ENCODE measurements at places on chromosomes 3 and 15.

DNA sequence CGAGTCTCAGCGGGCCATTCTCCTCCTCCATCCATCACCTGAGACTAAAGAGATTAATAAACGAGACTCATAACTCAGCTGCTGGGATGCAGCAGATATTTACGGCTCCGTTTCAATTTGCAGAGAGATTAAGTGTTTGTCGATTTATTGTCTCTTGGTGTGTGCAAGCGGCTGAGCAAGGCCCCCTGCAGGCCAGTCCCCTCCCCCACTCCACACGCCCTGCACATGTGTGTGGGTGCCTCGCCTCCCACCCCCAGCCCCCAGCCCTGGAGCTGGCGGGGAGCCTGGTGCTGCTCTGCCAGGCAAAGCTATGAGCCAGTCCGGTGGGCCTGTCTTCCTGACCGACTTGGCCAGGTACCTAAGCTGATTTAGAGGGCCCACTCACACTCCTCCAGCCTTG, 63.0 kb downstream of the CYP11A1 start:
- no peak for DNase-seq

GRCh38 chr3:85535517-85535916, 576.7 kb downstream of the CADM2 start:
- DNase-seq: no peak

DNA sequence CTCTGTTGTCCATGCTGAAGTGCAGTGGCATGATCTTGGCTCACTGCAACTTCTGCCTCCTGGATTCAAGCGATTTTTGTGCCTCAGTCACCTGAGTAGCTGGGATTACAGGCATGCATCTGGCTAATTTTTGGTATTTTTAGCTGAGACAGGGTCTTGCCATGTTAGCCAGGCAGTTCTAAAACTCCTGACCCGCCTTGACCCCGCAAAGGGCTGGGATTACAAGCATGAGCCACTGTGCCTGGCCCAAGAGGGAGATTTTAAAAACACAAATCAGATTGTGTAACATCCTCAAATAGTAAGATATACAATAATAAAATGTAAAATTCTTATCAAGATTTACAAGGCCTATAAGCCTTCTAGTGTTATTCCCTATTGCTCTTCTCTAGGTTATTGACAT, 62.5 kb upstream of the PHLDB2 start:
- no peak for DNase-seq

DNA sequence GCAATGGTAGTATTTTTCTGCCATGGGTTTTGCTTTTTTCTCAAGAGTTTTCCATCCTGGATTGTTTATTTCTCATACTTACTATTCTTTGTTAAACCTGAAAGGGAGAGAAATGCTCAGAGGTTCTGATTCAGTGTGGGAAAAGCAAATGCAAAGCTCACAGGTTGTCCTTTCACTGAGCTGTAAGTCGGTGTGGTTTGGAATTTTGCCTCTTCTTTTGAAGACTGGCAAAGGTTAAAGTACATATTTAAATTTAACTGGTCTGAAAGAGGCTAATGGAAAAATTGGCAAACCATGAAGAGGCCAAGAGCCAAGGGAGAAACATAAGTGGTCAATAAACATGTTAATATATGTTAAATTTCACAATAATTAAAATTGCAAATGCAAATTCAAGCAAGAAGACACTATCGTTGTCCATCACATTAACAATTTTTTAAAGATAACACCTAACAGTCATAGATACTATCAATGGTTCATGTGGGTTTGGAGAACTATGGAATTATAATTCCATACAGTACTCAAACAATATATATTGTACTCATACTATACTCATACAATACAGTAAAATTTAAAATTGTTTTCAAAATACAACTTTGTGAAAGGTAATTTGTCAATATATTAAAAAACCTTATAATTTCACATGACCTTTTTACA, 246.8 kb upstream of the STT3B start:
- DNase-seq: no peak

DNA sequence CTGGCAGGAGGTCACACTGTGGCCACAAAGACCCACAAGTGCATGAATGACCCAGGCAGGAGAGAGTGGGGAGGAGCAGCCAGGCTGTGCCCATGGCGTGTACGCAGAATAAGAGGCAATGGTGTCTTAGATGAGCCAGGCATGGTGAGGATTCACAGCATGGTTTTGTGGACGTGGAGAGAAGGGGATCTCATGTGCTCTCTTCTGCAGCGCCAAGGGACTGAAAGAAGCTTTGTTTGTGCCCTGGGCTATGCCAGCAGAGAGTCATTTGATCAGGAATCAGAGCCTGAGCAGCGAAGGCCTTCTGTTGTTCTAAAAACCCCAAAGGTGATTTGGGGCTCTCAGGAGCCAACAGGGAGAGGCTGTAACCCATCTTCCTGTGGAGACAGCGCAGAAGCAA, 18.7 kb upstream of the RPP14 start:
- no peak for DNase-seq

GRCh38 chr15:67178569-67179210, 75.8 kb downstream of the AAGAB start:
- no peak for DNase-seq

DNA sequence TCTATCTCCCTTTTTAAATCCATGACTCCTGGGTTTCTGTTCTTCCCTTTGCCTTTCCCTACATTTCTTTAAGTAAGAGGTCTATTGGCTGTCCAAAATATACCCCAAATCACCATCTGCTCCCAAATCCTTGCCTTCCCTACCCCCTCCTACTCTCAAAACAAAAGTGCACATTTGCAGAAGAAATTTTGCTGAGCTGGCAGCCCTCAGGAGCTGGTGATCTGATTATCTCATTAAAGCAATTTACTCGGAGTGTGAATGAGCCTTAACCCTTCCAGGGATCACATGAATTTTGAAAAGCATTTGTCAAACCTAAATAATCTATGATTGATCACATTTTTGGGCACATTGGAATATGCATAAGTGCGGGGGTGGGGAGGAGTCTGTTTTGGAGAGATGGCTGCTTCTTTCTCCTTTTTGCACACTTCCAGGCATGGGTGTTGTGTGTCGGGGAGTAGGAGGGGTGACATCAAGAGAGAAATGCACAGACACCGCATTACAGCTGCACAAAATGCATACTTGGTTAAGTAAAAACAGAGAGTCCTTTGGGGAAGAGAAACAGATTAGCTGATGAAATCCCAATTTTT, 892.6 kb downstream of the TUSC7 start:
- DNase-seq: no peak

GRCh38 chr3:176078906-176079305, 1118.4 kb downstream of the TBL1XR1 start:
- DNase-seq: no peak

All from DMS53 (cell line).